ENCODE measurements at places on chromosomes 5 and 9.
A peak's percentile ranks its signal among the peaks of the same experiment; 100 is the strongest.

- no peak for DNase-seq
Observed at GRCh38 chr5:51395666-51396356, 12.6 kb downstream of the ISL1 start.

- no peak for DNase-seq
Observed at GRCh38 chr5:60257596-60258271, 364.2 kb upstream of the PDE4D start.

GRCh38 chr9:127679506-127679905 lies 27.3 kb upstream of the CFAP157 start:
- no peak for DNase-seq

- no peak for DNase-seq
Observed at GRCh38 chr5:77355080-77355479, 137.0 kb downstream of the WDR41 start.

DNA sequence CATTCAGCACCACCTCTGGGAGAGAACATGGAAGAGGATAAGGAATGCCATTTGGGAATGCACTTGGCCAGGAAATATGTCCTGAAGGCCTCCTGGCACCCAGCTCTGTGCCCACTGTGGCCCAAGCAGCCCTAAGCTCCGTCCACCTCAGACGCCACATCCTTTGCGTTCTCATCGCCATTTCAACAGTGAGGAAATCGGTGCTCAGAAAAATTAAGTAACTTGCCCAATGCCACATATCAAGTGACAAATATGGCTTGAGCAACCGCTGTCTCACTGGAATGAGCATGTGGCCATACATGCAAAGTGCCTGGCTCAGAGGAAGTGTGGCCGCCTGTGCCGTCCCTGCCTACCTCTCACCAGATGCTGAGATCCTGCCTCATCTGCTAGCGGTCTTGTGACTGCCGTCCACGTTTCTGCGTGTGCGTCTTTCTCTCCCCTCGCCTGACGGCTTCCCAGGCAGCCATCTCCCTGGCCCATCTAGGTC lies 984 bp upstream of the DOK3 start:
- no peak for DNase-seq

DNA sequence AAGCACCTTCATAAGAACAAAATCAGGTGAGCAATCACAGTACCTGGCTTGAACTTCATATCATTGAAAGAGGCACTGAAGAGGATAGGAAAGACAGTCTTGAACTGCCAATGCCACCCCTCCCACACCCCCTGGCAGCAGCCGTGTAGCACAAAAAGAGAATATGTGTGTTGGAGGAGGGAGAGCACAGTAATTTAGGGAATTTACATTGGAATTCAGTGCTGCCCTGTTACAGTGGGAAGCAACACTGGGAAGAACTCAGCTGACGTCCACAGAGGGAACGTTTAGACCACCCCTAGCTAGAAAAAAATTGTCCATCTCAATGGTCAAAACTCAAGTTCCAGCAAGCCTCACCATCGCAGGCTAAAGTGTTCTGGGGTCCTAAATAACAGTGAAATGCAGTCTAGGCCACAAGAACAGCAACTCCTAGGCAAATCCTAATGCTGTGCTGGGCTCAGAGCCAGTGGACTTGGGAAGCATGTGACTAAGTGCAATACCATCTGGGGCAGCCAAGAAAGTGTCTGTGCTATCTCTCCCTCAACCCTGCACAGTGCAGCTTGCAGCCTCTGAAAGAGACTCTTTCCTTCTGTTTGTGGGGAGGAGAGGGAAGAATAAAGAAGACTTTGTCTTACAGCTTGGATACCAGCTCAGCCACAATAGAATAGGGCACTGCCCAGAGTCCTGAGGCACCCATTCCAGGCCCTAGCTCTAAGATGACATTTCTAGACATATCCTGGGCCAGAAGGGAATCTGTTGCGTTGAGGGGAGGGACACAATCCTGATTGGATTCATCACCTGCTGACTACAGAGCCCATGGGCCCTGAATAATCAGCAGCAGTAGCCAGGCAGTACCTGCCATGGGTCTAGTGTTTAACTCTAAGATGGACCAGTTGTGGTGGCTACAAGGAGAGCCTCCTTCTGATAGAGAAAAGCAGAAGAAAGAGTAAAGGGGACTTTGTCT lies 62.1 kb upstream of the VLDLR start:
- no peak for DNase-seq

GRCh38 chr5:56543441-56544388 lies 271.6 kb upstream of the MAP3K1 start:
- DNase-seq, result no peak

- DNase-seq, result no peak
Observed at GRCh38 chr5:108386345-108387061, 4.6 kb upstream of the FBXL17 start.

DNA sequence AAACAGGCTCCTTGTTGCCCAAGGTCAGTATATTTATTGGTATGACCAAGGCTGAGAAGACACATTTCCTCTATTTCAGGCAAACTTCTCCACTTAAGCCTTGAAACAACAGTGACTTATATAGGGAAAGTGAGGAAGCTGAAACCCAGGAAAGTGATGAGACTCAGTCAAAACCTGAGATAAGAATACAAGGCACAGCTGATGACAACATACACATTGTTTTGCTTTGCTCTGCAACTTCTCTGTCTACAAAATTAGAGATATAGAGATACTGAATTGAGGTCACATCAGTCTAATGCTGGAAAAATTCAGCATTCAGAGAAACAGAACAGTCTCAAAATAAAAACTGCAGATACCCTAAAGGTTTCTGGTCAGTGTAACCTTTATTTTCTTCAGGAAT lies 586.1 kb downstream of the DNAH5 start:
- DNase-seq, result no peak

GRCh38 chr5:115070737-115071136 lies 99.0 kb downstream of the TRIM36 start:
- DNase-seq, result peak; percentile 10

DNA sequence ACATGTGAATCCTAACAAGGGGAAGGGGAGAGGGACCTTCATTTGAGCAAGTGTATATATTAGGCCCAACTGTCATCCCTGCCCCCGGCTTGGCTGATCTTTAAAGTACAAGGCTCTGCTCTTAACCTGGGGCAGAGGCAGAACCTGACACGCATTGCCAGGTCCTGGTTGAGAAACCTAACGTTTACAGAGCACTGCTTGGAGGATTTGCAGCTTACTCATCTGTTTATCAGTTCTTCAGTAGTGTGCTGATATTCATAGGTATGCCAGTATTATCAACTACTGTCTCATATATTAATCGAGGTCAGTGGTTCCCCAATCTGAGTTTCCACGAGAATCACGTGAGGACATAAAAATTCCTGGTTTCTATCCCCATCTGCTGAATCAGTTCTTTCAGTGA lies 50.4 kb downstream of the ACO1 start:
- no peak for DNase-seq

GRCh38 chr9:88015606-88016005 lies 41.3 kb upstream of the CDK20 start:
- DNase-seq, result no peak

- DNase-seq, result no peak
Observed at GRCh38 chr5:134083517-134083916, 31.0 kb upstream of the TCF7 start.

DNA sequence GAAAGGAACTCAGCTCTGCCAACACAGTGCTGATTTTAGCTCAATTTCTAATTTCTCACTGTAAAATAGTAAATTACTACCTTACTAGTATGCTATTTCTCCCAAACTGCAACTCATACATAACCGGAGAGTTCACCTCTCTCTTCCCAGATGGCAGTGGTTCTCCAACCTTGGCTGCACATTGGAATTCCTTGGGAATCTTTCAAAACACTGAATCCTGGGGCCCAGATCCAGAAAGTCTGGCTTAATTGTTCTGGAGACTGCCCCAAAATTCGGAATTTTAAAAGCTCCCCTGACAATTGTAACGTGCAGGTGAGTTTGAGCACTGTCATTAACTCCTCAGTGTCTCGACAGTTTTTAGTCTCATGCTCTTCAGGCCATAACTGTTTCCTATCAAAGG lies 100.3 kb downstream of the SLC1A3 start:
- DNase-seq, result no peak

DNA sequence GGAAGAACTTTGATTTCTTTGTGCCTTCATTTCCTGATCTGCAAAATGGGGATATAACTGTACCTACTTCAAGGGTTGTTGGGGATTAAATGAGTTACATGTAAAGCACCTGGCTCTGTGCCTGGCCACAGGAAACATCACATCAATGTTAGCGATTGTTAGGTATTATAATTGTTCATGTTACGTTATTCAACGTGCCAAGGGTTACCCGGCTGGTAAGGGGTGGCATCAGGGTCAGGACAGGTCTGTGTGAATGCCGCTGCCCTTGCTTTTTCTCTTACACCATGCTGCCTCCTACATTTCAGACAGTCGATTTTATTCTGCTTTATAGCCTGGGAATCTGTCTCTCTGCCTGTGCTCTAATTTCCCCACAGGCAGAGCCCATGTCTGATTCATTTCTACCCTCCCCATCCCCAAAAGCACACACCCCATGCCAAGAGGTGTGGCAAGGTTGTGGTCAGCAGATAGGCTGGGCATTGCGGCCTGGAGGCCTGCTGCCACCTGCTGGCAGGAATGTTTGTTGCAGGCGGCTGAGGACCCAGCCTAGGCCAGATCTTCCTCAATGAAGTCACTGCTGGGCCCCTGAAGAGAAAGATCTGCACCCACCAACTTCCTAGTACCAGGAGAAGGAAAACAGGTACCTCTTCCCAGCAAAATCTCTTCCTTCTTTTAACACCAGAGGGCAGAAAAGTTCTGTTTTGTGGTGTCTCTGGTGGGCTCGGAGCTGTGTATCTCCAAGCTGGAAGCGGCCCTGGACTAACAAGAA lies 5.3 kb downstream of the ANKS6 start:
- peak; percentile 70 for DNase-seq

DNA sequence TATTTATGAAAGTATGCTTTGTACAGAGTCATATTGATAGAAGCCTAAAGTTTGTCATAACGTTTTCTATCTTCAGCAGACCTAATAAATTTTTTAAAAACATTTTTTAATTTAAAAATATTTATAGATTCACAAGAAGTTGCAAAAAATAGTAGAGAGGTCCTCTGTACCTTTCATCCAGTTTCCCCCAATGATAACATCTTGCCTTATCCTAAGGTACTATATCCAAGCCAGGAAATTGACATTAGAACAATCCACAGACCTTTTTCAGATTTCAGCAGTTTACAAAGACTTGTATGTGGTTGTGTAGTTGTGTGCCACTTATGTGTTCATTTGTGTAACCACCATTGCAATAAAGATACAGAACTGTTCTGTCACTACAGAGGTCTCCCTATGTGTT lies 88.5 kb downstream of the SLC12A2 start:
- no peak for DNase-seq

DNA sequence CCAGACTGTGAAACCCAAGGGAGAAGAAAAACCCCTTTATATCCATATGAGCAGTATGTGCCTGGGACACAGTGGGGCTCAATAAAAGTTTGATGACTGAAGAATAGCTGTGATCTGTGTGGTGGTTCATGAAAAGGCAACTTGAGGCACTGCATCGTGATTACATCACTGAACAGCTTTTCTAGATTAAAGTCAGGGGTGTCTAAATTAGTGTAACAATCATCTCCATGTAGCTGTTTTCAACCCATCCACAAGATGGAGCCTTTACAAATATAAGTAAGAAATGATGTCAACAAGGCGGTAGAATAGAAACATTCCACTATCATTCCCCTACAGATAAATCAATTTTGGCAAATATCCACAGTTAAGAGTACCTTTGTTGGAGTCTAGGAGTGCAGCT lies 55.5 kb downstream of the PRRC1 start:
- no peak for DNase-seq

DNA sequence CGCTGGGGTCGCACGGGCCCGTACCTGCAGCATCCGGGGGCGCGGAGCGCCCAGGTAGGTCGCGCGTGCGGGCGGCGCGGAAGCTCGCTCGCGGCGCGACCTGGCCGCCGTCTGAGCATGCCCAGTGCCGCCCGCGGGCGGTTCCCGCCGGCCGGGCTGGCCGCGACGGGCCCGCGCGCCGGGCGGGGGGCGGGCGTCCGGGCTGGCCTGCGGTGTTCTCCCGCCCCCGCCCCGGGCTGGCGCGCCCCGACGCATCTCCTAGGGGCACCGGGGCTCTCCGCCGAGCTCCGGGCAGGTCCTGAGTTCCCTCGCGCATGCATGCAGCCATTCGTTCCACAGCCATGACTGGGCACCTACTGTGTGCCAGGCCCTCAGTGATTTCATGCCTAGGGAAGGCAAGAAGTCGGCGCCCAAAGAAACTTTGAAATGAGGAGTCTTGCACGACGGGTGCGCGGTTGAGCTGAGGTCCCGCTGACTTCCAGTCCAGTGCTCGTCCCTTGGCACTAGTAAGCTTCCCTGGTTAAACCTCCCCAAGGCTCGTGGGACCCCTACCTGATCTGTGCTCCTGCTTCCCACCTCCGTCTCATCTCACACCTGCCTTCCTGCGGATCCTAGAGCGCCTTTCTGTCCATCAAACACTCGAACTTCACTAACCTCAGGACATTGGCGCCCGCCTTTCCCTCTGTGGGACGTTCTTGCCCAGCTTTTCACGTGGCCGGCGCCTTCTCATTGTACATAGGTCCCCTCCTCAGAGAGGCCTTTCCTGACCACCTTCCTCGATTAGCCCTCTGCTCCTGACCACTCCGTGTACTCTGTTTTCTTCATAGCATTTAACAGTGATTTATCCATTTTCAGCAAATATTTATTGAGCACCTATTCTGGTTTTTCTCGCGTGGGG lies at the start of gene PTPN3:
PTPN3 (minus strand) TSS at position 113 of the 898 bp plus-strand sequence. CDS start 34,873 bp downstream, outside the sequence.
- no peak for DNase-seq

GRCh38 chr9:76542360-76542759 lies 83.4 kb downstream of the GCNT1 start:
- DNase-seq, result no peak

DNA sequence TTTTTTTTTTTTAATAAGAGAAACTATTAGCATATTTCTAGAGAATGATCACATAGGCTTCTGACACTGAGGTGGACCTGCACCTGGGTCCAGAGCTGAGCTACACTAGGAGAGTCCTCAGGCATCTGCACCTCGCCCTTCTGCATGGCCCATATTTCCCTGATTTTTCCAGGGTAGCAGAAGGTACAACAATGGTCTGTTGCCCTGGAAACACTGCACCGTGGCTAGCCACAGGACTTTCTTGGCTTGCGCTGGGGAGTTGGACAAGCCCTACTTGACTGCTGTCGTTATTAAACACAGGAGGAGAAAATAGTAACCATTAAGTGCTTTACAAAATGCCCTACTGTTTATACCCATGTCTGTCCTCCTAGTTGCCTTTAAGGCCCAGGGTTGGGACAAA lies 615.7 kb upstream of the MEF2C start:
- DNase-seq, result no peak

DNA sequence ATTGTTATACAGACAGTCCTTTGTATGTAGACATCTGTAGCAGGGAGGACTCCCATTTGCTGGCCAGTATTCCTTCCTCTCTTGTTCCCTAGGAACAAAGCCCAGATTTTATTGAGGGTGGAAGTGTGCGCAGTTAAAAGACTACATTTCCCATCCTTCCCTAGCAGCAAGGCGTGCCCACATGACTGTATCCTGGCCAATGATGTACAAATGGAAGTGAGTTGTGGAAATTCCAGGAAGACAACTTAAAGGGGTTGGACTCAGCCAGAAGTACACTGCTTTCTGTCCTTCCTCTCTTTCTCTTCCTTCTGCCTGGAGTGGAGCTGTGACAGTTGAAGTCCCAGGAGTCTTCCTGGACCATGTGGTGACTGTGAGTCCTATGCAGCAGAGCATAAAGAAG lies 89.0 kb downstream of the HRH2 start:
- DNase-seq, result no peak
